Lung (tissue), 17 donors: ENCODE measurements at places on chromosomes 2 and 18. TPM values are rescaled to one million over a fixed set of nuclear protein-coding genes. Genes with fewer than 3 reads are reported as not detected.

DNA sequence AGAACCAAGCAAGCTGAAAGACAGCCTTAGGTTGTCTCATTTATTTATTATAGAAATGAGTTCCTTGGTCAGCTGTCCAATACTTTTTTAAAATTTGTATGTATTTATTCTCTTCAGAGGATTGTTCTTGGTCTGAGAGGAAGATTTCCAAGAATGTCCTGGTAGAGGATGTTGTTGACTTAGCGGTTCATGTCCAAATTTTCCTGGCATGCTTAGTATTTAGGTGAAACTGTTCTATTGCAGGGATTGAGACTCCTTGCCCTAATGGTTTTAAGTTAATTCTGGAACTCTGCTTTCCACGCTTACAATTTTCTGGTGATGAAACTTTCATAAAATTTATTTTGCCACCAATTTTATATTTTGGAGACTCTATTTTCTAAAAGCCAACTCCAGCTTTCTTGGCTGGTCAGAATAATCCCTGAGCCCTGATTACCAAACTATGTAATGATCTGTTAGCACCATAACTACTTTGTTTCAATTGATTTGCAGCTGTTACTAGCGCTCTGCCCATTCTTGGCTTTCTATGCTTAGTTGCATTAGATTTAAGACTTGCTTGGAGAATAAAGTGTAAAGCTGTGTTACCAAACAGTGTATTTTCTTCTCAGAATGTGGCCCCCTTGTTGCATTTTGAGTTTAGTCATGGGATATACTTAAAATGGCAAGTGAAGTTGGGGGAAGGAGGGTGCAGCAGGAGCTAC lies 1868.8 kb upstream of the CELF4 start:
- no peak overlapping the region for H3K27ac ChIP-seq
- H3K27me3 ChIP-seq = no peaks in the 10 kb centered on the region
- DNase-seq = peak; percentile 45
- H3K36me3 ChIP-seq = no peaks in the 10 kb centered on the region
- no peaks in the 10 kb centered on the region for H3K4me1 ChIP-seq

DNA sequence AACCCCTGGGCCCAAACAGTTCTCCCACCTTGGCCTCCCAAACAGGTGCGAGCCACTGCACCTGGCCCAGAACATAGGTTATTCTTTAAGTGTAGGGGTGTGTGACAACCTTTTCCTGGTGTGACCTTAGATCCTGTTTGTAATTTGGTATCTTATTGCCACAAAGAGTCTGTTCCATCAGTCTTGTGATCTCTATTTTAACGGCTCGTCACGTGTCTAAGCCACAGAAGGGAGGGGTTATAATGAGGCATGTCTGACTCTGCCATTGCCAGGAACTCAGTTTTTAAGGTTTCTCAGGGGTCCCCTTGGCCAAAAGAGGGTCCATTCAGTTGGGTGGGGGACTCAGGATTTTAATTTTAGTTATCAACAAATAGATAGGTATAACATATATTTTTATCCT lies 4.4 kb upstream of the ALS2 start:
- no peak for DNase-seq
- H3K27me3 ChIP-seq = peaks cover 3% of the 10 kb centered on the region
- no peaks in the 10 kb centered on the region for H3K4me1 ChIP-seq
- H3K36me3 ChIP-seq = no peaks in the 10 kb centered on the region
- H3K27ac ChIP-seq = no peak overlapping the region

- no peaks in the 10 kb centered on the region for H3K4me1 ChIP-seq
- no peaks in the 10 kb centered on the region for H3K27me3 ChIP-seq
- H3K27ac ChIP-seq = no peak overlapping the region
- no peaks in the 10 kb centered on the region for H3K36me3 ChIP-seq
- no peak for DNase-seq
- no peak overlapping the region for H3K4me3 ChIP-seq
Measured at GRCh38 chr2:224882291-224883171, 159.7 kb downstream of the DOCK10 start.

Gene ZBTB7C
- 10.9 TPM for total RNA-seq

Gene UBE2F
- total RNA-seq = 44.8 TPM
